ENCODE measurements at places on chromosomes 11 and 22.

DNA sequence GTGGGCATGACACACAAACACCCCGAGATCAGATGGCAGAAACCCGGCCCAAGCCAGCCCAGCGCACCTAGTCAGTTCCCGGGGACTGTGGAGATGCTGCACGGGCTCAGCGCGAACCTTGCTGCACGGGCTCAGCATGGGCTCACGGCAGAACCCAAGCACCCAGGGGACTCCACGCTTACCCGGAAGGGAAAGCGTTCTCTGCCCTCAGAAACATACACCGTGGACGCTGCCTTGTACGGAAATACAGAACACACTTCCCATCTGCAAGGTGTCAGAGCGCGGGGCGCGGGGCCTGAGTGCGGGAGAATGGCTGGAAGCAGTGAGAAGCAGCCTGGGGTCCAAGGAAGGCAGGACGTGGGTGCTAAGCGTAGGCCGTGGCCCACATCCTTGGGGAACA is 319.9 kb downstream of the NTM start:
- DNase-seq = no peak

- peak; percentile 13 for DNase-seq
These were observed 16.5 kb downstream of the NAP1L4 start for GRCh38 chr11:2975594-2975993.

DNA sequence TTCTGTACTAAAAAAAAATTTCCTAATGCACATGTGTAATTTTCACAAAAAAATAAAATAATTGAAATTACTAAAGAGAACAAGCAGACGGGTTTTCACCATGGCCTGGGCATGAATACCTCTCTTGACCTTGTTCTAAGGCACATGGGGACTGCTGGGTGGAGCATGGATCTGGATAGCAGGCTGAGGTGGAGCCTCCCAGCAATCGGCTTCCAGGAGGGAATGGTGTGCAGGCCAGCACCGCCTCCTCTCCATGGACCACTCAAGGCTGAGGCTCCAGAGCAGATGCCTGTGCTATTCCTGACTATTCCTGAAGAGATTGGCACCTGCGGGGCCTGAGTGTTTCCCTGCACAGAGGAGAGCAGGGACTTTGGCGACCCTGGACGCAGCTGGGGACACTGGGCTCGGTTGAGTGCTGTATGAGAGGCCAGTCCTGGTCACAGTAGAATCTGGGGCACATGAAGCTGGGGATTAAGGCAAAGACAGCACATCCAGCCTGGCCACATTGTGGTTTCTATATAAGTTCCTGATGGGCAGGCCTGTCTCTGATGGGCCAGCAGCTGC is 963.6 kb downstream of the BRD1 start:
- DNase-seq = no peak

GRCh38 chr22:22088658-22089458 is 106.3 kb upstream of the TOP3B start:
- no peak for DNase-seq

DNA sequence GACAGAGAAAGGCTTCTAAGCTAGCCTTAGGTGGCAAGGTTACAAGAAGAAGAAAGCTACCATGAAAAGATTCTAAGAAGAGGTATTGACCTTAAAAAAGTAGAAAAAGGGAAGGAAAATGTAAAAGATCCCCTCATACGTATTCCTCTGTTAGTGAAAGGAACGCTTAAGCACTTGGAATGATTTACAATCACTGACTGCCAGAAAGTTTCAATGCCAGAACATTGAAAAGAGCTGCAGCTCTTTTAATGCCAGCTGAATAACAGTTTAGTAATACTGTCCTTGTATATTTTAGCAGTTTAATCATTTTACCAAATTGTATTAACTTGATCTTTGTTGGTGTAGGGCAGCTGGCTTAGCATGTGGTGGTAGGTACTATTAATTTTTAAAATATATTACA is 650.7 kb downstream of the FAM181B start:
- no peak for DNase-seq

GRCh38 chr11:60318726-60319125 is 8.3 kb upstream of the MS4A6E start:
- no peak for DNase-seq

- DNase-seq = no peak
These were observed 20.6 kb upstream of the TLCD5 start for GRCh38 chr11:120304526-120304925.

- no peak for DNase-seq
These were observed 37.5 kb downstream of the IRAG1 start for GRCh38 chr11:10655943-10656576.

DNA sequence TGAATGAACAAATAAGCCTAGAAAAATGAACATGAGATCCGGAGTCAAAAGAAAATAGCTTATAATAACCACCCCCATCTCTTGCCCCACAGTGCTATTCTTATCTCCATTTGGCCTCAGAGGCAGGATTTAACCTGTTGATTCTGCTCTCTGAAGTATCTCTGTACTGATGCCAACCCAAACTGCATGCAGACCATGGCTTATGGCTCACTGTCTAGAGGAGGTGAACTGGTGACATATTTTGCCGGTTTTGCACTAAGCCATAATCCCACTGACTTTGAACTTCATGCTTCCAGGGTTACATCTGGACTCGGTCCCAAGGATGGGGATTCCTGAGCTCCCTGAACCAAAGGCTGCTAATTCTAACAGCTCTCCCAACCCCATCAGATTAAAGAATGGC is 397.1 kb downstream of the TENM4 start:
- no peak for DNase-seq

- no peak for DNase-seq
These were observed 78.5 kb downstream of the ACER3 start for GRCh38 chr11:76939219-76939631.

- DNase-seq = no peak
These were observed 58.6 kb downstream of the KDM2A start for GRCh38 chr11:67177399-67178281.

All from NCI-H2081 (cell line).